ENCODE measurements at places on chromosomes 2 and 18.

DNA sequence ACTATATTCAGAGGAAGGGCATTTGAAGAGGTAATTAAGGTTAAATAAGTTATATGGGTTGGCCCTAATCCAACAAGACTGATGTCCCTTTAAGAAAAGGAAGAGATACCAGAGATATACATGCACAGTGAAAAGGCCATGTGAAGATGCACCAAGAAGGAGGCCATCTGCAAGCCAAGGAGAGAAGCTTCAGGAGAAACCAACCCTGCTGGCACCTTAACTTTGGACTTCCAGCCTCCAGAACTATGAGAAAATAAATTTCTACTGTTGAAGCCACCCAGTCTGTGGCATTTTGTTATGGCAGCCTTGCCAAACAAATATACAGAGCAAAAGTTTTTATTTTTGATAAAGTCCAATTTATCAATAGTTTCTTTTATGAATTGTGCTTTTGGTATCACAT lies 51.0 kb downstream of the MAP4K3 start:
- DNase-seq = no peak

- peak; percentile 32 for DNase-seq
Observed at GRCh38 chr18:3604498-3605408, 154.8 kb downstream of the TGIF1 start.

- no peak for DNase-seq
Observed at GRCh38 chr2:1115843-1116539, 165.3 kb downstream of the SNTG2 start.

GRCh38 chr18:58754544-58755068 lies 83.3 kb downstream of the MALT1 start:
- DNase-seq = no peak

GRCh38 chr2:162382278-162382677 lies 38.3 kb downstream of the GCA start:
- no peak for DNase-seq

- no peak for DNase-seq
Observed at GRCh38 chr2:166042356-166042755, 85.5 kb downstream of the SCN1A start.

GRCh38 chr2:88880441-88880953 lies 189.0 kb downstream of the RPIA start:
- DNase-seq = peak; percentile 26
